ENCODE measurements at places on chromosomes 5 and 9.

GRCh38 chr5:76717222-76718083, 1.5 kb downstream of the F2R start:
- no peak for DNase-seq

DNA sequence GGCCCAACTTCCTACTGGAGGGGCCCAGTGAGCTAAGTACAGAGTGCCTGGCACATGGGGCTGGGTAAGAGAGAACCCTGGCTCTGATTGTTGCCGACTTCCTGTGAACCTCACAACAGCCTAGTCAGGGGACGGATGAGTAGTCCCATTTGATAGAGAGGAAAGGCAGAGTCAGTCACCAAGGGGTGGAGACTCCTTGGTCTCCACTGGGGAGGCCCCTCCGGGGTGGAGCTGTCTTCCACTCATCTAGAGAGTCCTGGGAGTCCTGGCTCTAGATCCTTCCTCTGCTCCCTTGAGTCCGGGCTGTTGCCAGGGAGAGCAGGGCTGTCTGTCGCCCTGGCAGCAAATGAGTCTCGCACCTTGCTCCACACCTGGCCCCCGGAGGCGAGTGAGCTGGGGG, 8.0 kb downstream of the GRK6 start:
- no peak for DNase-seq

GRCh38 chr9:8371686-8372085, 572.1 kb upstream of the DMAC1 start:
- no peak for DNase-seq

- no peak for DNase-seq
Measured at GRCh38 chr9:126106404-126106803, 220.2 kb upstream of the MVB12B start.

DNA sequence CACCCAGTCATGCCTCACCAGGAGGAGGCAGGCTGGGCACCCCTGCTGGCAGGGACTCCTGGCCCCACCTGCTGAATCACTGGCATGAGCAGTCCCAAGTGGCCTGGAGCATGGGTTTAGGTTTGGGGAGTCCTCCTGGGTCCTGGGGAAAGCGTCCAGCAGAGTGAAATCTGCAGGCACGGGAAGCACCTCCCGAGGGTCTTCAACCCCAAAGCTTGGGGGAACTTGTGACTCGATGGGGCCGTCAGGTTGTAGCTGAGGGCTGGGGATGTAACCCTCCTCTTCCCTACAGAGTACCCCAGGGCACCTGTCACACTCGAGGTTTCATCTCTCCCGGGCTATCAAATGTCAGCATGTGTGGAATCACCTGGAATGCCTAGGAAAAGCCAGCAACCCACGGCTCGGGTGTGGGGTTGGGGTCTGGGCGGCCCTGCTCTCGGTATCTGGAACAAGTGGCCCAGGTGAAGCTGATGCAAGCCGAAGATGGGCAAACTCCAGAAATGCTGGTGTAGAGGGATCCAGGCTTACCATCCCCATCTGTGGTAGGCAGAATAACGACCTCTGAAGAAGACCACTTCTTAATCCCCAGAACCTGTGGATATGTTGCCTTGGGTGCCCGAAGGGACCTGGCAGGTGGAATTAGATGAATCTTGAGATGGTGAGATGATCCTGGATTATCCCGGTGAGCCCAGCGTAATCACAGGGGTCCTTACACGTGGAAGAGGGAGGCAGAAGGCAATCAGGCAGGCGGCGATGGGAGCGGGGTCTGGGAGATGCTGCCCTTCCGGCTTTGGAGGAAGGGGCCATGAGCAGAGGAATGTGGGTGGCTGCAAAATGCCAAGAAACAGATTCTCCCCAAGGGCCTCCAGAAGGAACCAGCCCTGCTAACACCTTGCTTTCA, 6.1 kb upstream of the RASGEF1C start:
- no peak for DNase-seq

GRCh38 chr9:25427898-25428297, 250.3 kb downstream of the TUSC1 start:
- no peak for DNase-seq

- DNase-seq: no peak
Measured at GRCh38 chr5:17803971-17804370, 169.7 kb downstream of the TAF11L14 start.

- DNase-seq: no peak
Measured at GRCh38 chr9:23821375-23822181, 4.5 kb downstream of the ELAVL2 start.

DNA sequence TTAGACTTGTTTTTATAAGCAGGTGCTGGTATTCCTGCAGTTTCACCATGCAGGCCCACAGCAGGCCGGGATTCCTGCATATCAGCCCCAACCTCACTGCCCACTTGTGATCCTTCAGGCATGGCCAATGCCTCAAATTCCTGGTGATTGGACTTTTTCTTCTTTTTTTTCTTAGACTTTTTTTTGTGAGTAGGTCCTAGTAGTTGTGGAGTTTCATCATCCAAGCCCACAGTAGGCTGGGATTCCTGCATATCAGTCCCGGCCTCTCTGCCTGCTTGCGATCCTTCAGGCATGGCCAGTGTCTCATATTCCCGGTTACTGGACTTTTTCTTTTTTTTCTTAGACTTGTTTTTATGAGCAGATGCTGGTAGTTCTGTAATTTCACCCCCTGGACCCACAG, 4.8 kb downstream of the TTF1 start:
- no peak for DNase-seq

- DNase-seq: no peak
Measured at GRCh38 chr5:132773601-132774355, 3.3 kb downstream of the SEPTIN8 start.

- no peak for DNase-seq
Measured at GRCh38 chr9:134406366-134407120, 80.3 kb downstream of the RXRA start.

- no peak for DNase-seq
Measured at GRCh38 chr5:75366787-75367186, 29.8 kb downstream of the HMGCR start.

DNA sequence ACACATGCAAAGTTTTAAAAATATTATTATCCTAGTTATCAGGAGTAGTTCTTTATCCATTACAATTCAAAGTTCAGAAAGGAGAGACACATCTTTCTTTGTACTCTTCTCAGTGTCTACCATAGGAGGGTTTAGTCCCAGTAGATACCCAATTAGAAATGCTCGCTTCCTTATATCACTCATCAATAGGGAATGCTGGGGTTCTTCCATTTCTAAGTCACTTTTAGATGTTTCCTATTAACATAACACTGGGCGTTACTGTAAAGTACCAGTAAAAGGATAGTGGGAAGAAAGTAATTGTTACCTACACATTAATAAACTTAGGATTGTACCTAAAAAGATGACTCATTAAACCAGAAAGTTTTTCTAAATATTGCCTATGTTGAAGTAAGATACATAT, 348.3 kb upstream of the CDH6 start:
- no peak for DNase-seq

- no peak for DNase-seq
Measured at GRCh38 chr9:89543111-89543510, 45.2 kb upstream of the SEMA4D start.

DNA sequence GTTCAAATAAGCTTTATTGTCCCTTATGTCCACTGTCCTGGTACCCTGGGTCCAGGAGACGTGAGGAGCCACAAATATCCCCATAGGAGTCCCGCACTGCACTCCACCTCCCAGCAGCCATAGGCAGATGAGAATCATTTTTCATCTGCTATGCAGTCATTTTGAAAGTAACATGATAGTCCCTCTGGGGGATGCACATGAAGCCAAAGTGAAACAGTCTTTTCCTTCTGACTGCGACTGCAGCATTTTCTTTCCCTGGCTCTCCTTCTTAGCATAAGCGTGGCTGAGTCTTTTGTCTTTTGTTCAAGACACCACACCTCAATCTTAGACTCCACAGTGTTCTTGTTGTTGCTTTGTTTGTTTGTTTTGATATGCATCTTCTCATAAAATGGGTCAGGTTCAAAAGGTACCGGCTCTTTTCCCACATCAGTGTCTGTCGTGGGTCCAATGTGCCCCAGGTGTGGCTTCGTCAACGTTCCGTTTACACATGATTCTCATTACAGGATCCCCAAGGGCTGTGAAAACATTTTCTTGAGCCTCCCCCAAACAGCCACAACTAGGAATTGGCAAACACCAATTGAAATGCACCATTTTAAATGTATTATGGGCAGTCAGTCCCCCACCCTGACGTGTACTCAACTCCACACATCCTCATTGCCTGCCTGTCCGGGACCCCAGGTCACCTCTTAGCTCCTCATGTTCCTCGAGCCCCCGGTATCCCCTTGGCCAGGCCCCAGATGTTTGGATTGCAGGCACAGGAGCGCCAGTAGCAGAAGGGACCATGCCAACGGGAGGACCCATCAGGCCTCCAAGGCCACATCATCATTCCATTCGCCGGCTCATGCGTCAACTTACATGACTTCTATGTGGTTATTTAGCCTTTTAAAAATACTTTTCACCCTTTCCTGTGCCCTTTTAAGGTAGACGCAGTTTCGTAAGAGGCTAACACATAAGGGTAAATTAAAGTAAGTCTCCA, 237.8 kb upstream of the DAPK1 start:
- DNase-seq: no peak

- no peak for DNase-seq
Measured at GRCh38 chr9:27353474-27354229, 56.7 kb upstream of the EQTN start.

GRCh38 chr5:81759632-81760005, 8.7 kb upstream of the SSBP2 start:
- no peak for DNase-seq

GRCh38 chr5:174736331-174736721, 11.9 kb downstream of the MSX2 start:
- DNase-seq: no peak

- no peak for DNase-seq
Measured at GRCh38 chr9:74100042-74100441, 397.1 kb upstream of the RORB start.

DNA sequence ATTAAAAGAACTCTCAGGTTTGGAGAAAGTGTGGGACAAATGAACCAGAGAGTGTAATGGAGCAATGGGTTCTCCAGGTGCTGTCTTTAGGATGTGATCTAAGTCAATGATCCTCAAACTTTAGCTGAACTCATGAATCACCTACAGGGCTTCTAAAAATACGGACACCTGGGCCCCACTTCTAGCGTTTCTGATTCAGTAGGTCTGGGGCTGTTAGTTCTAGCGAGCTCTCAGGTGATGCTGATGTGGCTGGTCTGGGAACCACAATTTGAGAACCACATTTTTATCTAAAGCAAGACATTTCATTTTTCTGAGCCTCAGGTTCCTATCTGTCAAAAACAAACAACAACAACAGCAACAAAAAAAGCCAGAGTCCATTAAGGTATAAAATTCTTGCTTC, 35.1 kb upstream of the PCA3 start:
- DNase-seq: no peak

DNA sequence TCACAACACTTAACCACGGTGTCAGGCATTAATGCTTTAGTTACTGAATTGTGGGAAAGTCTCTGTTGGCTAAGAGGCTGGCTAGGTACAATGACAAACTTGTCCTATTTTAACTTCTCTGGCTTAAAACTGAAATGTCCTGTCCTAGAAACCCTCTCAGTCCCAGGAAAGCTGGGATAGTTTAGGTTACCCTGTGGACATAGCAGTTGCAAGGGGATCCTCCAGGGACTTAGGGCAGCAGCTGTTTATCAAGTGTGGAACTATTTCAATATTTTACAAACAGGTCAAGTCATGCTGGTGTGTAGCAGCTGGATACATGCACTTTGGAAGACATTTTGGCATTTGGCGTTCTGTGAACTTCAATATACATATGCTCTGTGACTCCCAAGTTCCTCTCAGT, 95.0 kb upstream of the ARRDC3 start:
- no peak for DNase-seq

DNA sequence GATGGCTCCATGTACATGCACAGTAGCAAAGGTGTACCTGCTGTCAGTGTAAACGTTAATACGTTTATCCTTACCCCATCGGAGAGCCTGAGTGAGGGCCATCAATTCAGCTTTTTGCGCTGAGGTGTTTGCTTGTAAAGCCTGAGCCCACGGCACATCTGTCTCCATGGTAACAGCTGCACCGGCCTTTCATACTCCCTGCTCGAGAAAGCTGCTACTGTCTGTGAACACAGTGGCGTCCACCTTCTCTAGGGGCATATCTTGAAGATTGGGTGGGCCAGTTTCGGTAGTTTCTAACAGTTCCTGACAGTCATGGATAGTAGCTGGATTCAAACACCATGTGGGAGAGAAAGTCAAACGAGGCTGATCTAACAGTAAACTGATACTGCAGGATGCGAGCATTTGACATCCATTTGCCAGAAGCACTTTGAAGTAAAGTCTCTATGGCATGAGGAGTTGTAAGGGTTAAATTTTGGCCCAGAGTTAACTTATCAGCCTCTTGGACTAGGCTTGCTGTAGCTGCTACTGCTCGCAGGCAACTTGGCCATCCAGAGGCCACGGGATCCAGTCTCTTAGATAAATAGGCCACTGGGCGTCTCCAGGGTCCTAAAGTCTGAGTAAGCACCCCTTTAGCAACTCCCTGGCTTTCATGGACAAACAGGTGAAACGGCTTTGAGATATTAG, 21.0 kb upstream of the RHOBTB3 start:
- no peak for DNase-seq

DNA sequence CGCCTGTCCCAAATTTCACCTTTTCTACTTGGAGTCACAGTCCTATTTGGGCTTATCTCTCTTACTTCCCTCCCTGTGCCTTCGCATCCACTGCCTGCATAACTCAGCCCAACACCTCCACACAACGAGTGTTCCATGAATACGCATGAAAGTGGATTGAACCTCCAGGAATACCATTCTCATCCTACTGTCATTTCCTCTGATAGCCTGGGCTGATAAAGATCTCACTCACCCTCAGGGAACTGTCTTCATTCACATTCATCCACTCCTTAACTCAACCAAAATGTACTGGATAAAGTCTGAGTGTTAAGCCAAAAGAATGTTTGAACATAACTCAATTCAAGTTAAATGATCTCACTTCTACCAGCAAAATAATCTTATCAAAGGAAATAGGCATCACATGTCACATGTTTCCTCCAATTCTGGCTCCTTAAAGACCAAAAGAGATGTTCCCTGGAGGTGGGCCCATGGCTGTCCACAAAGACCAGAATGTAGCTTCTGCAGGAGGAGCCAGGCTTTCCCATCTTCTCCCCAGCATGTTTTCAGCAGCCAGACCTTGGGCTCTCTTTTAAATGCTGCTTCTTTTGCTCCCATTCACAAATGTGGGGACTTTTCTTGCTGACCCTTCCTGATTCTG, 28.4 kb upstream of the TRIO start:
- no peak for DNase-seq

GRCh38 chr5:16901021-16901644, 35.0 kb downstream of the MYO10 start:
- DNase-seq: no peak

DNA sequence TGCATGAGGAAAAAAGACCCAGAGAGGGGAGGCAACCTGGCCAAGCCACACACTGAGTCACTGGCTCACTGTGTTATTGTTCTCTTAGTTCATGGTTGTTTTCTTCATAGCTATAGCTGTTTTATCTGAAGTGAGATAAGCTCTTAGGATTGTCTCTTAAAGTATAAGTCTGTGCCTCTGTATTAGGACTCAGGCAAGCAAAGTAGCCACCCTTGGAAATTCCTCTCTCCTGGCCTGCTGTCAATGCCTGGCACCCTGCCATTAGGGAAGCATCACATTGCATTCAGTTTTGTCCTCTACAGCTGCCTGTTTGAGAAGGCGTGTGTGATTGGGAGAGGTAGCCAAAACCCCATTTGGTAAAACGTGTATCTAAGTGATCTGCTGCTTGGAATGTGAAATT, 147.4 kb upstream of the GLRA1 start:
- no peak for DNase-seq

All from activated CD4-positive, CD25-positive, alpha-beta regulatory T cell treated with anti-CD3 and anti-CD28 coated beads, Interleukin-2, amount 50 U/mL, for 16 hours (primary cell).